ENCODE measurements at places on chromosomes 6 and 20. TPM values are rescaled to one million over a fixed set of nuclear protein-coding genes. Genes with fewer than 3 reads are reported as not detected.

DNA sequence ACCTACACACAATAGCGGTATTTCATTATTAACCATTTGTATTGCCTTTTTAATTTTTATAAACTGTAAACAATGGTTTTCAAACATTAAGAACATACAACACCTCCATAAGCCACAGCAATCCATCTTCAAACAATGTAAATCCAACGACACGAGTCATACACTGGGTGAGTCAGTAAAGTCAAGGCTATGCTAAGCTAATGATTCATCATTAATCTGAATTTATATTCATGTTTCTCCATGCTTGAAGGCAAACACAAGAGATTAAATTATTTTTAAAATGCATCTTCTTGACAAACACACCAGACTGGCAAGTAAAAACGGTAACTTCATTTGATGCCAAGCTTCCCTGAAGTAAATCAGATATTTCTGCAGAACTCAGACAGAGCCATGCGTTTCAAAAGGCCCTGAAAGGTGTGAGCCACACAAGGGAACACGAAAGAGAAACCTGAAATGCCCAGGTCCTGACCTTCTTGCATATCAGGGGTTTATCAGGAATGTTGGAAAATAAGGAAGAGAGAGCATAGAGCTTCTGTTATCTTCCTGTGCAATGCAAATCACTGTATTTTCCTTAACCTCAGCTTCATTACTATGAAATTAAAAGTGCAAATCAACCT, 162.5 kb downstream of the ALDH8A1 start:
- peak; percentile 51 for DNase-seq

GRCh38 chr6:2725999-2726567, 24.6 kb downstream of the MYLK4 start:
- no peak for DNase-seq

DNA sequence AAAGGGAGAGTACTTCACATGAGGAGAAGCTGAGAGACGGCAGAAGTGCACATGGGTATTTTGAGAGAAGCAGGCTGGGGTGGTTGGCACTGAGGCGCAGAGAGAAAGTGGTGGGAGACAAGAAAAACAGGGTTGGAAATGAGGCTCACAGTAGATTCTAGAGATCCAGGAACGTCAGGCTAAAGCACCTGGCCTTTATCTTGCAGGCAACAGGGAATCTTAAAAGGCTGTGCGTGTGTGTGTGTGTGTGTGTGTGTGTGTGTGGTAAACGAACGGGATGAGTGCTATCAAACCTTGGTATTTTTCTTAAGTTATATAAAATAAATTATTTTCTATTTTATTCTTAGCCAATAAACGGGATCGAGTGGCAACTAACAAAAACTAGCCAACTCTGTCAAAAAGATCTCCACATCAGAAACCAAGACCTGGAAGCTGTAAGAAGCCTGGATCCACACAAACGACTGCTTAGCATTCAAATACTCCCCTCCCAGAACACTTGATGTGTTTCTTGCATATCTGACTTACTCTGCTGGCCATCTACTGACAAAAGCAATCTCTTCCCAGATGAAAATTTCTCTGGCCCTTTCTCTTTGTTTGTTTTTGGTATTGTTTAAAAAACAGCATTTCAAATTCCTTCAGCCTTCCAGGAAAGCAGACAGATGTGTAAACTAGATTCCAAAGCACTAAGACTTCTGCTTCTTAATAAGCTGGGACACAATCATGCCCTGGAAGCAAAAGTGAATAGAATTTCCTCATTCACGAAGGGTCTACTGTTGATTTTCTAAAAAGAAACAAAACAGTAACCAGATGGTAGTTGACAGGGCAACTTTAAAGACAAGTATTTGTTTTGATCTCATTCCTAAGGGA, 44.8 kb upstream of the FABP7 start:
- no peak for DNase-seq

PTGIS gene
- not detected for total RNA-seq

Data from MCF 10A (cell line).